CD4-positive, alpha-beta memory T cell (primary cell): ENCODE measurements at places on chromosomes 6 and 20. TPM values are rescaled to one million over a fixed set of nuclear protein-coding genes. Genes with fewer than 3 reads are reported as not detected.

DNA sequence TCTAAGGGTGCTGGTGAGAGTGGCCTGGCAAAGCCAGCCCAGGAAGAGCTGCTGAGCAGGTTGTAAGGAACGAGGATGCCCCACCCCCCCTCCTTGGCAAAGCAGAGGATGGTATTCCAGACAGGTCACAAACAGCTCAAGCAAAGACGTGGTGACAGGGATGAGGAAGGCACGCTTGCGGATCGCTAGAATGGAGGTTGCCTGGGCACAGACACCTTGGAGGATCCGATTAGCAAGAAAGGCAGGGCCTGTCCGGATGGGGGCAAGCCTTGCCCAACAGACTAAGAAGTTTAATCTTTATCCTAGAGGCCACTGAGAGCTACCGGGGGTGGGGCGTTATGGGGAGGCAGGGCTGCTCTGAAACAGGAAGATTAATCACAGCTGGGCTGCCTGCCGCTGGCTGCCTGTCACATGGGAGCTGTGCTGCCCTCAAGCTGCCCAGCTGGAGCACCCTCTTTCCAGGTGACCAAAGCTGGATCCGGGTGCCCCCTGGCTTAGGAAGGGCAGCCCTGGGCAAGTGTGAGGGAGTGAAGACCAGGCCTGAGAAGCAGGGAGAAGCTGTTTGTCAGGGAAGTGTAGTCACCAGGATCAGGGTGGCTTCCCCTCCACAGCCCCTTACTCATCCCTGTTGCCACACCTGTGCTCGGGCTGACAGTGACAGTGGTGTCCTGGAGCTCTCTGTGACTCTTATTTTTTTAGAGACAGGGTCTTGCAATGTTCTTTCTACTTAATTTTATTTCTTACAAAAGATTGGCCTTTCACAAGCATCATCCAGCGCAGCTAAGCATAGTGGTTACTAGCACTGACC lies 9.1 kb upstream of the MAPK13 start:
- no peaks in the 10 kb centered on the region for H3K27me3 ChIP-seq
- DNase-seq = peak; percentile 40
- peaks cover 93% of the 10 kb centered on the region for H3K4me1 ChIP-seq
- peak overlapping the region; percentile 59 for H3K4me3 ChIP-seq
- H3K27ac ChIP-seq = peak overlapping the region; percentile 90
- H3K36me3 ChIP-seq = no peaks in the 10 kb centered on the region

Gene CST4
- total RNA-seq = not detected

Gene GNRH2
- total RNA-seq = 1.9 TPM

GRCh38 chr20:9255171-9255570 lies 186.3 kb downstream of the PLCB4 start:
- H3K4me3 ChIP-seq = no peak overlapping the region
- H3K4me1 ChIP-seq = no peaks in the 10 kb centered on the region
- H3K27ac ChIP-seq = no peak overlapping the region
- no peaks in the 10 kb centered on the region for H3K27me3 ChIP-seq
- H3K36me3 ChIP-seq = no peaks in the 10 kb centered on the region

DNA sequence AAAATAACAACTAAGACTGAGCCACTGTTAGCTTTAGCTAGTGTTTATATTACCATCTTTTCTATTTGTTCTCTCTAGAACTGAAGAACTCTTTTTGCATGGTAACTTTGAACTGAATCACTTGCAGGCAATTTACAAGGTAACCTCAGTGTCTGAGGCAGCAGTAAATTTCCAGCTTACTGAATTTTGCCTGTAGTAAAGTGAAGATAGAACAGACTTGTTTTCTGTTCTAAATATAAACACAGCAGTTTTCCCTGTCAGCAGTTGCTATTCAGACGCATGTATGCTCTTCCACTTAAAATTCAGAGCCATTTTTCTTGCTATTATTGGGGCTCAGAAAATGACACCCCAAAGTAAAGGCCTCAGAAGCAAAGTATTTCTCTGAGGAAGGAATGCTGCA lies 974.0 kb upstream of the GJE1 start:
- no peaks in the 10 kb centered on the region for H3K36me3 ChIP-seq

DNA sequence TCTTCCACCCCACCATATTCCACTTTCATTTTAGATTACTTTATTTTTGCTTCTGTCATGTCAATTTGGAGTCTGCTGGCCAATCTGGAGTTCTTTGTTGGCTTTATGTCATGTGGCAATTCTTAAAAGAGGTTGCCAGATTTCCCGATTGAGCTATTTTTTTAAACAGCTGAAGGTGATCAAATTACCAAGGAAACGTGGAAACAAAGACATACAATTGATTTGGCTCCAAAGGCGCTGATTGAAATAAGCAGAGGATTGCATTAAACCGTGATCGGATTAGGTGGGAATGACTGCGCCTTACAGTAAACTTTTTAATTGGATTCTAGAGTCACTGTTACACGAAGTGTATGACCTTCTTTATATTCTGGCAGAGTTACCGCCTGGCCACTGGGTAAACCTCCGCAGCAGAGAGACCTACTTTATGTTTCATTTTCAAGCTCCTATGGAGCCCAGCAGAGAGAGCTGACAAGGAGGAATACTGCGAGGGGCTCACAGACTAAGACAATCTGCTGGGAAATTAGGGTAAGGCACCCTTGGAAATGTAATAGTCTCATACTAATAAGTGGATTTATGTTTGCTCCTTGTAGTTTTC lies 37.9 kb downstream of the SIM1 start:
- no peak for DNase-seq
- H3K4me3 ChIP-seq = no peak overlapping the region
- H3K27me3 ChIP-seq = peaks cover 4% of the 10 kb centered on the region
- no peak overlapping the region for H3K27ac ChIP-seq
- H3K4me1 ChIP-seq = no peaks in the 10 kb centered on the region

DNA sequence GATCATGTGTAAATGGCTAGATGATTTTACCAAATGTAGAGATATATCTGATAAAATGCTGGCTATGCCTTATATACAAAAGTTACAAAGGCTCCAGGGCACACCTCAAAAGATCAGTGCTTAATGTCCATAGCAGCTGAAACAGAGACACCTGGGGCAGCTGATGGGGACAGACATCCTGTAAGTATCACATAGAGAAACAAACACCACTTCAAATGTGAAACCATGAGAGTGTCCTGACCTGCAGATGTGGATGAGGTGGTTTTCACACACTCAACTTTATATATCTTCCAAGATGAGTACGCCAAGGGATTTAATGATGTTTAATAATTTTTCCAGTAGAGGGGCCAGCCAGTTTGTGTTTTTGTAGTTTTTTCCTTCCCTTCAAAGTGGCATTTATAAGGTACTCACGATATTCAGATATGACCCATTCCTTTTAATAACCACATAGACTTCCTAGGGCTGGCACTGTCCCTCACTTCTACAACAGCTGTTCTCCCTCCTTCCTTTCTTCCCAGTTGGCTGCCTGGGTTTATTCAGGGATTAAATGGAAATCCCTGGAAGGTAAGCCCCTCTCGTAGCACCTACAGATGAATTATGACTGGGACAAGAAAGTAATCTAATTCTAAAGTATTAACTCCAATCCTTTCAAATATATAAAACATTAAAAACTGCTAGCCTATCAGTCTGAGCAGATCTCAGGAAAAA lies 50.3 kb upstream of the MCM9 start:
- H3K4me1 ChIP-seq = no peaks in the 10 kb centered on the region
- no peak overlapping the region for H3K4me3 ChIP-seq
- no peaks in the 10 kb centered on the region for H3K36me3 ChIP-seq
- no peak overlapping the region for H3K27ac ChIP-seq

GRCh38 chr6:22135395-22135794 lies 161.4 kb downstream of the PRL start:
- no peak for DNase-seq
- H3K27me3 ChIP-seq = no peaks in the 10 kb centered on the region
- H3K4me3 ChIP-seq = no peak overlapping the region

- H3K27me3 ChIP-seq = no peaks in the 10 kb centered on the region
- no peaks in the 10 kb centered on the region for H3K36me3 ChIP-seq
- no peak overlapping the region for H3K27ac ChIP-seq
- no peak for DNase-seq
- H3K4me3 ChIP-seq = no peak overlapping the region
These were observed 48.6 kb upstream of the PKHD1 start for GRCh38 chr6:52136055-52136454.

GRCh38 chr6:17867880-17868279 lies 119.6 kb downstream of the KIF13A start:
- no peak overlapping the region for H3K4me3 ChIP-seq
- H3K4me1 ChIP-seq = no peaks in the 10 kb centered on the region
- H3K36me3 ChIP-seq = no peaks in the 10 kb centered on the region
- peaks cover 3% of the 10 kb centered on the region for H3K27me3 ChIP-seq
- DNase-seq = no peak

DNA sequence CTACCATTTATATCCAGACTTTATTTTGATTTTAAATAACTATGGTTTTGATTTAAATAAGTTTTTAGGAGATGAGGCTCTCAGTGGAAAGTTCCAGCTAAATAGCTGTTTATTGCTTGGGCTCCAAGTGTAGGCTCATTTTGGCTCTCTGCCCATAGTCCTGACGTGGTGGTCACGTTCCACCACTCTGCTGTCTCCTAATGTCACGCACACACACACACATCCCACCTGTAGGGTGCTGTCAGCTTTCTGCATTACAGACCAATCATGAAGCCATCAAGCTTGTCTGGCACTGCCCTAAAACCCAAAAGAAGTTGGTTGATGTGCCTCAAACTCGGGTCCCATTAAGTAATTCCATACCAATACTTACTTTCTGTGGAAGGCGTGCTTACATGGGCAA lies 45.4 kb downstream of the PANK2 start:
- no peak overlapping the region for H3K27ac ChIP-seq
- no peak for DNase-seq
- no peak overlapping the region for H3K4me3 ChIP-seq
- H3K36me3 ChIP-seq = no peaks in the 10 kb centered on the region
- peaks cover 18% of the 10 kb centered on the region for H3K4me1 ChIP-seq

Gene SSTR4
- not detected for total RNA-seq
